Kasumi-1 (cell line): ENCODE measurements at places on chromosomes 6 and 20.

- DNase-seq, result no peak
Measured at GRCh38 chr6:12137480-12137879, 125.4 kb downstream of the HIVEP1 start.

GRCh38 chr6:3825331-3825831, 23.8 kb upstream of the FAM50B start:
- no peak for DNase-seq

GRCh38 chr6:110526726-110527125, 50.3 kb upstream of the SLC22A16 start:
- no peak for DNase-seq

GRCh38 chr6:167404385-167405049, 79.6 kb downstream of the TTLL2 start:
- DNase-seq, result no peak

- DNase-seq, result no peak
Measured at GRCh38 chr20:14859627-14860026, 522.2 kb upstream of the FLRT3 start.
